ENCODE measurements at places on chromosomes 2 and 18.

DNA sequence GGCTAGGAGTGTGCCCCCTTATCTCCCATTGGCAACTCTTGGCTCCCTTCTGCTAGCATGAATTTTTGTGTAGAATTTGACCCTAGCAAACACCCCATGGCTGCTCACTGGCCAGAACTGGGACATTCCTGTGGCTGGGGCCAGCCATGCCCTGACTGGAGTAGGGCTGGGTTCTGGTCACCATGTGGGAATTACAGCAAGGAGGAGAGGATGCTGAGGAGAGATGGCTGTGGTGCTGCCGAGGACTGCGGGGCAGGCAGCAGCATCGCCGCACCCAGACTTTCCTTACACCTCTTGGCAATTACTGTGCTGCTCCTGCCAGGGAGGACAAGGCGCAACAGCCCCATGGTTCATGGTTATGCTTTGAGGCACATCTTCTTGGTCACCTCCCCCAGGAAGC lies 12.7 kb downstream of the KCNF1 start:
- DNase-seq = no peak

DNA sequence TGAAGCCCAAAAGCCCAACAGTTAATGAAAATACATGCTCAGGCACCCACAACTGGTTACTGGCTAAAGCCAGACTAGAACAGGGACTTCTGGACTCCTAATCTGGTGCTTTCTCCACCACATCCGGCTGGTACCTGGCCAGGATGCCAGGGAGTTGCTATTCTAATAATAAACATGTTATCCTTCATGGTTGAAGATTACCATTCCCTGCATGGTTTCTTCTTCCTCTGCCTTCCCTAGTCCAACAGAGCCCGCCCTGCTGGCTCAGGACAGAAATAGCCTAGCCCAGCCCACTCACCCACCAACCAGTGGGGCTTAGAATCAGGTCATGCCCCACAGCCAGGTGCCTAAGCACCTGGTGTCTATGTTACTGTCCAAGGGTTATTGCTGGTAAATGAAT lies 184.2 kb downstream of the TMEM247 start:
- DNase-seq = no peak

GRCh38 chr2:113227290-113227689 lies 51.4 kb downstream of the PAX8 start:
- no peak for DNase-seq

- DNase-seq = no peak
Measured at GRCh38 chr2:3759761-3760160, 56.4 kb downstream of the DCDC2C start.

DNA sequence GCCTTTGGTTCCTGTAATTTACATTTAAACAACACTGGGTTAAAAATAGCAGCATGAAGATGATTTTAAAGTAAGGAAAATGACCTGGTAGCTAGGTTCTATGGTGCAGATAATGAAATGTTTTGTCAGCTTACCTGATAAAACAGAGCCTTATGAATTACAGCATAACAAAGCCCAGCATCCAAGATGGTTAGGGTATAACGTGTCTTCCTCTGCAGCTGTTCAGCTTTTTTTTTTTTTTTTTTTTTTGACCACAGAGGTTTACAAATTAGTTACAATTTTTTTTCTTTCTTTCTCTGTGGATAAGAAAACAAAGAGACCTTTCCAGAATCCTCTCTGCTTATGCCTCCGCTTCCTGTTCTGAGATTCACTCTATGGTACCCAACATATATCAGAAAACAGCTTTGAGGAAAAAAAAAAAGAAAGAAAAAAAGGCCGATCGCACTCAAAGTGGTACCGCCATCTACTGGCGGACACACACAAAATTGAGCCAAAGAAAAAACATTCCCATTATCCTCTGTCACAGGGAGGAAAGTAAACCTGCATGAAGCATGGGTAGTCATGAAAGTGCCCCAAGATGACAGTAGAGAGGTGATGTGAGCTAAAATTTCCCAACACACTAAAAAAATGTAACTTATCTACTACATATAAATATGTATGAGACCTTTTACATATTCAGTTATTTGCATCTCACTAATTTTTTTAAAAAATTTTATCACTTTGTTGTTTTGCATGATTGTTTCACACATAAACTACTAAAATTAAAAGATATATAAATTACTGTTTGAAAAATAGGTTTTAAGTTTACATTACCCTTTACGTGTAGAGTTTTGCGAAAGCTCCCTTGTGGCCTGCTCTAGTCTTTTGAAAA lies at the start of gene SCN3A:
Gene SCN3A, minus strand, starts transcription at position 362 of the 871 bp plus-strand sequence. CDS start 27,656 bp downstream, outside the sequence.
- no peak for DNase-seq

GRCh38 chr18:59468821-59469220 lies 109.8 kb upstream of the LMAN1 start:
- no peak for DNase-seq

DNA sequence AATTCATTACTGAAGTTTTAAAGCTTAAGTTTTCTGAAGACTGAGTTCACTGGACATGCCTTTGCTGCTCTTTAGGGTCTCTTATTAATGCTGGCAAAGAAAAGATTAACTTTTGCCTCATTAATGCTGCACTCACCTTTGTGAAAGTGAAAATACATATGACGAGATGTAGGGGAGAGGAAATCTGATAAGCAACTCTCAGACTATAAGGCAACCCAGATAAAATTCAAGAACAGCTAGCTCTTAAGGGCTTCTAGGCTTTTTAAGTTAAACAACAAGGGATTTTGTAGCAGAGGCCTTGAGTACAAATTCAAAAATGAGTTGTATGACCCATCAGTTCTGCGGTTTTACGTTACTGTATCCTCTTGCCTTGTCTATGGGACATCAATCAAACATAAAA lies 143.7 kb downstream of the USP34 start:
- DNase-seq = no peak

DNA sequence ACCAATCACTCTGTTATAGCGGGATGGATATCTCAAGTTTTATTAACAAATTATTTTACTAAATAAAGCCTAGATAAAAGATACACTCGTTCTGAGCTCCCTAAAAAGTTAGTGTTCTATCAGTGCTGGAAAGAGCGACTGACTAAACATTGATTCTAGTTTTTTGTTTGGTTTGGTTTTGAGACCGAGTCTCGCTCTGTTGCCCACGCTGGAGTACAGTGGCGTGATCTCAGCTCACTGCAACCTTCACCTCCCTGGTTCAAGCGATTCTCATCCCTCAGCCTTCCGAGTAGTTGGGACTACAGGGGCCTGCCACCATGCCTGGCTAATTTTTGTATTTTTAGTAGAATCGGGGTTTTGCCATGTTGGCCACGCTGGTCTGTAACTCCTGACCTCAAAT lies 73.8 kb upstream of the CDCA7 start:
- no peak for DNase-seq

GRCh38 chr2:76711490-76711889 lies 810.7 kb downstream of the LRRTM4 start:
- no peak for DNase-seq

GRCh38 chr2:41510108-41510507 lies 537.7 kb upstream of the PKDCC start:
- DNase-seq = no peak

DNA sequence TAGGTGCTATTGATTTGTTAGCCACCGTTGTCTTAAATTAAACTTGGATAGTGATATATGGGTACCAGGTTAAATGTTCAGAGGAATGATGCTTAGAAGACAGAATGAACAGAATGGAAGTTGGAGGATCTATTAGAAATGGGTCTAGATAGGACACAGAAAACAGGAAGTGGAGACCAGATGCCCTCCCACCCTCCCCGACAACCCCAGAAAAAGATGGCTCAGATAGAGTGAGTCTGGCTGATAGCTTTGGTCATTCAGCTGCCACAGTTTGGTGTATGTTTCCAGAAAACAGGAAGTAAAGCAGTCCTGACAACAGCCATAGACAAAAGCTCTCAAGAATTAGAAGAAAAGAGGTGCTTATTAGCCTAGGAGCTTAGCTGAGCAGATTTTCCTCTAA lies 71.5 kb upstream of the DSG1 start:
- DNase-seq = no peak

DNA sequence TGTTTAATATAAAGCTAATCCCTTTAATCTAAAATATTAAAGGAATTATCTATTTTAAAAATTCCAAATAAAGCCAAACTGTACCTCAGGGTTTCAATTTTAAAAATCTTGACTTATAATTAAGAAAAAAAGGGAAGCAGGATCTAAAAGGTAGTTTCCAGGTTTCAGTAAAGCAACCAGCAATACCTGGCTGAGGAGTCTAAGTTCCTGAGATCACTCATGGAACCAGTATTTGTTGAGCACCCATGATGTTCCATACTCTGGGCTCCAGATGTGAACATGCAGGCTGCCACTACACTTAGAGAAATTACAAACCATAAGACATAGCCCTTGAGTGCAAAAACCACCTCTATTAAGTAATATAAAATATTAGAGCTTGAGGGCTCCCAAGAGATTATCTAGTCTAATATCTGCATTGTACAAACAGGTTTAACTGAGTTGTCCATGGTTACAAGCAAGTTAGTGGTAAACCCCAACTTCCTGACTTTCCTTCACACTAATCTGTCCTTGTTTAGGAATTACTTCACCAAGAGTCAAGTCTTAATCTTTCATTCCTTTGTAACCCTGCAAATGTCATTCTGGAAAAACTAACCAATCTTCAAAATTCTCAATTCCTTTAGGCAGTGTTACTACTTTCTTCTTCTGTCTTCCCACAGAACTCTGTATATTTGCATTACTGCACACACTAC lies 49.2 kb downstream of the CLASP1 start:
- no peak for DNase-seq

DNA sequence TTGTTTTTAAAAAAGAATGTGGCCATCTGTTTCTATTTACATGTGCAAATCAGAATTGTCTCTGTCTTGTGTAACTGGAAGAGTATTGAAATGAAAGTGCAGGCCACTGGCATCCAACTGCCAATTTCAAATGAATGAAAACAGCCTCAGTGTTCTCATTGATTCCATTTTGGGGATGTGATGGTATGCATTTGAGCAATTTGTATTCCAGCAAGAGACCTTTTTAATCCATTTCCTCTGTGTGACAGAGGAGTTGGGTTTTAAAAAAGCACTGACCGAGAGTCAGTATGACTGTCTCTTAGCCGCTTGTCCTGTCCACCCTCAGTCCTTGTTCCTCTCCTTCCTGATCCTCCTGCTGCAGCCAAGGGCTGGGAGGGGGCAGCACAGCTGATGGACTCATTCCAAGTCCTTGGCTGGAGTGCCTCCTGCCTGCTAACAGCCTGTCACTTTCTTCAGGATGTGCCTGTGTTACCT lies 50.0 kb downstream of the ASAP2 start:
- no peak for DNase-seq

GRCh38 chr2:148900350-148900837 lies 25.4 kb downstream of the KIF5C start:
- no peak for DNase-seq

- DNase-seq = no peak
Measured at GRCh38 chr2:138956116-138956515, 175.9 kb upstream of the NXPH2 start.

Data from stimulated activated CD8-positive, alpha-beta memory T cell treated with anti-CD3 and anti-CD28 coated beads, Interleukin-2, amount 100 ng/mL, for 1 hour (primary cell).